Gastrocnemius medialis (tissue), 4 donors: ENCODE measurements at places on chromosomes 6 and 20.

- DNase-seq, result no peak
- H3K4me3 ChIP-seq, result no peak overlapping the region
- no peaks in the 10 kb centered on the region for H3K27me3 ChIP-seq
- H3K4me1 ChIP-seq, result no peaks in the 10 kb centered on the region
Observed at GRCh38 chr6:90538278-90539046, 48.4 kb downstream of the MAP3K7 start.

GRCh38 chr6:122276637-122277036 lies 122.8 kb upstream of the HSF2 start:
- no peaks in the 10 kb centered on the region for H3K27me3 ChIP-seq

DNA sequence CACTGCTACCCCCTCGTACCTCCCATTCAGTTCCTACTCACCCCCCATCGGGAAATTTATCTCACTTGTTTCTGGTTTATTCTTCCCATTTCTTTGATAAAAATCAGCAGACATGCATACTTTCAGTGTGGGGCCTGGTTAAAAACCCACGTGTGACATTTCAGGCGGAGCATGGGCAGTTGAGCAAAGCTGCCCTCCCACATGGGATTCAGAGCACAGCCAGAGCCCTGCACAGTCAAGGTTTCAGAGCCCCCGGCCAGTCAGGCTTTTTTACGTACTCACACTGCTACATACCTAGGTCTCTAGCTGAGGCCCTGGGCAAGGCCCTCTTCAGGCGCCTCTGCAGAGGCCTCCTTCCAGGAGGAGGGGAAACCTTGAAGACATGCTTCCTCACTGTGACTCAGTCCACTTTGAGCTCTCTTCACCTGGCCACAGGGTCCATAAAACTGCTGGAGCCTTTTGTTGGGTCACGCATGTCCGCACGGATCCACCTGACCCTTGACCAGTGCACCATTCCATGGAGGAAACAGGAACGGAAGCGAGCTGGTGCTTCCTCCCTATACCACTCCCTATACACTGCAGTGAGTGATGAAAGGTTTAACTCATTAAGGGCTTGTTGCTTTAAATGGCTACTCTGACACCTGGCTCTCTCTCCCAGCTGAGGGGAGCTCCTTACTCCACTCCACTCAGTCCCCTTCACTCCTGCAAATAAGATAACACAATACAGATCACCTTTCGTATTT lies 713.3 kb downstream of the PRKN start:
- H3K27ac ChIP-seq, result no peak overlapping the region
- H3K4me3 ChIP-seq, result no peak overlapping the region
- H3K27me3 ChIP-seq, result no peaks in the 10 kb centered on the region

DNA sequence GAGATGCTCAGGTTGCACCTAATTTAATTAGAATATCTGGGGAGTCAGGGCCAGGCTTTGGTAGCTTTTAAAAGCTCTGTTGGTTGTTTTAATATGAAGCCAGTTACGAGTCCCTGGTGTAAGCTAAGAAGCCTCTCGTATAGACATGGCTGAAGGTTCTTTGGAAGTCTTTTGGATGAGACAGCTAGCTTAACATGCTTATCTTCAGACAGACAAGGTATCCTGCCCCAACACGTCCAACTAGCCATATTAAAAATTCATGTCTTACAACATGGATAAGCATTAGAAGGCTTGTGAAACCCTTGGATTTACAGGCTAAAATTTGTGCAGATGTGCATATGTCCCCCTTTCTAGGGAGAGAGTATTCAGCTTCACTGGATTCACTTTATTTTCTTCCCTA lies 105.7 kb upstream of the KCNK16 start:
- no peaks in the 10 kb centered on the region for H3K36me3 ChIP-seq
- H3K27ac ChIP-seq, result no peak overlapping the region
- peaks cover 11% of the 10 kb centered on the region for H3K4me1 ChIP-seq

- no peak overlapping the region for H3K4me3 ChIP-seq
- DNase-seq, result no peak
- no peaks in the 10 kb centered on the region for H3K36me3 ChIP-seq
- H3K27me3 ChIP-seq, result no peaks in the 10 kb centered on the region
- no peak overlapping the region for H3K27ac ChIP-seq
Observed at GRCh38 chr6:42431356-42431755, 20.4 kb downstream of the TRERF1 start.

GRCh38 chr6:69285054-69285453 lies 511.8 kb downstream of the LMBRD1 start:
- H3K27me3 ChIP-seq, result no peaks in the 10 kb centered on the region
- no peak overlapping the region for H3K4me3 ChIP-seq
- H3K27ac ChIP-seq, result no peak overlapping the region
- no peak for DNase-seq
- no peaks in the 10 kb centered on the region for H3K4me1 ChIP-seq

- peak overlapping the region; percentile 91 for H3K27ac ChIP-seq
- H3K4me1 ChIP-seq, result peaks cover 32% of the 10 kb centered on the region
- H3K36me3 ChIP-seq, result no peaks in the 10 kb centered on the region
- no peaks in the 10 kb centered on the region for H3K27me3 ChIP-seq
- DNase-seq, result no peak
Observed at GRCh38 chr6:75244063-75244584, 523 bp upstream of the COX7A2 start.

GRCh38 chr6:149941583-149942460 lies at the start of gene ULBP2:
Gene ULBP2, plus strand, starts transcription at chr6:149942014. Its CDS starts 59 bp downstream, at chr6:149942073.
- H3K36me3 ChIP-seq, result no peaks in the 10 kb centered on the region
- peaks cover 26% of the 10 kb centered on the region for H3K4me1 ChIP-seq
- DNase-seq, result peak; percentile 65
- peak within 1 kb of the TSS; percentile 53 for H3K27ac ChIP-seq

- no peaks in the 10 kb centered on the region for H3K4me1 ChIP-seq
- peak; percentile 19 for DNase-seq
- no peak overlapping the region for H3K27ac ChIP-seq
- H3K36me3 ChIP-seq, result no peaks in the 10 kb centered on the region
- no peak overlapping the region for H3K4me3 ChIP-seq
- H3K27me3 ChIP-seq, result no peaks in the 10 kb centered on the region
Observed at GRCh38 chr6:137291441-137291840, 72.3 kb upstream of the IFNGR1 start.

GRCh38 chr20:14580418-14581074 lies 243.1 kb upstream of the FLRT3 start:
- H3K27ac ChIP-seq, result no peak overlapping the region
- H3K36me3 ChIP-seq, result no peaks in the 10 kb centered on the region
- H3K4me3 ChIP-seq, result no peak overlapping the region

GRCh38 chr6:168384045-168385036 lies 56.6 kb upstream of the SMOC2 start:
- H3K4me1 ChIP-seq, result no peaks in the 10 kb centered on the region
- H3K27ac ChIP-seq, result peak overlapping the region; percentile 44
- no peak for DNase-seq
- no peaks in the 10 kb centered on the region for H3K27me3 ChIP-seq

DNA sequence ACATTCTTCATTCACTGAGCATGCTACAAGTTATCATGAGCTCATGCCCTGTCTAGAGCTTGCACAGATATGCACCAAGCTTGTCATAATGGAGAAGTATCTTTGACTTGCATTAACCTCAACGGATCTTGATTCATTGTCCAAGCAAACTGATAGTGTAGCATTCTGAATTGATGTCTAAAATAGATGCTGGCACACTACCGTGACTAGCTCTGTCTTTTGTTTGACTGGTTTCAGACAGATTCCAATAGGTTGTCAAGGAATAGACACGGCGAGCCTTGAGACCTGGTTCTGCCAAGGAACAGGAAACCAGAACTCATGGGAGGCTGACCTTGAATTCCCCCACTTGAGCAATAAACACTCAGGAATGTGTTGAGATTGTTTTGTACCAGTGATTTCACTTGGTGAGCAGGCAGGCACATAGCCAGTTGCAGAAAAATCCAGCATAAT lies 1153.1 kb upstream of the GJE1 start:
- no peak overlapping the region for H3K4me3 ChIP-seq
- H3K27ac ChIP-seq, result peak overlapping the region; percentile 6
- DNase-seq, result peak; percentile 37
- H3K27me3 ChIP-seq, result no peaks in the 10 kb centered on the region
- peaks cover 15% of the 10 kb centered on the region for H3K4me1 ChIP-seq

DNA sequence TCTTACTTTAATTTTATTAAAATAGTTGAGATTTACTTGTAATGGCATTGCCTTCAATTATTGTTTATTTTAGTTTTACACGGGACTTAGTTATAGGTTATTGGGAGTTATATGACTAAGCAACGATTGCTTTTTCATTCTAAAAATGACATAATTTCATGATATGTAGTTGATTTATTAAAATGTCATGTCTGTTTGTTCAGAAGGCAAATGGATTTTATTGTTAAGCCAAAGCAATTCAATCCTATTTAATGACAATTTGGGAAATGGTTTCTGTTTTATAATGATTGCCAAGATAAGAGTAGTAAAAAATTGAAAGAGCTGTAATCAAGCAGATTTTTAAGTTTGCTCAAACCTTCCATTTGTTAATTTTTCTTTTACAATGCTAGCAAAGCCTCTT lies 74.7 kb downstream of the PHACTR2 start:
- H3K4me3 ChIP-seq, result no peak overlapping the region
- H3K27ac ChIP-seq, result no peak overlapping the region
- DNase-seq, result no peak

DNA sequence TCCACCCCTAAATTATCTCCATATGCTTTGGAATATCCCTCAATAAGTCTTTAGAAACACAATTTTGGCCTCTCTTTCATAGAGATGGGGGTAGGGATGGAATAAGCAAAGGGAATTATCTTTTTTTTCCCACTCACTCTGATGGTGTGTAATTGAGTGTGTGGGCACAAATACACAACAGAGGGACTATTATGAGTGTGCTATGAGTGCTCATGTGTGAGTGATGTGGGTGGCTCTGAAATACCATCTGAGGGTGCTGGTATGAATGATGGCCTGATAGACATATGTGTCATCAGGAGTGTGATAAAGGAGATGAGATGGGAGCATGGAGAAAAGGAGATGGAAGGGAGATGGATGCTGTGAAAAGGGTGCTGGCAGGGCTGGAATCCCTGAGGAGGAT lies 35.6 kb downstream of the GSS start:
- H3K27me3 ChIP-seq, result no peaks in the 10 kb centered on the region
- no peak overlapping the region for H3K4me3 ChIP-seq
- H3K27ac ChIP-seq, result peak overlapping the region; percentile 89
- no peaks in the 10 kb centered on the region for H3K36me3 ChIP-seq

GRCh38 chr20:47492284-47492683 lies 9.4 kb upstream of the NCOA3 start:
- DNase-seq, result no peak
- no peaks in the 10 kb centered on the region for H3K36me3 ChIP-seq
- no peaks in the 10 kb centered on the region for H3K27me3 ChIP-seq
- H3K27ac ChIP-seq, result peak overlapping the region; percentile 87
- peaks cover 19% of the 10 kb centered on the region for H3K4me1 ChIP-seq

GRCh38 chr6:56956491-56956890 lies 1.6 kb downstream of the BEND6 start:
- H3K4me1 ChIP-seq, result peaks cover 15% of the 10 kb centered on the region
- DNase-seq, result no peak
- H3K4me3 ChIP-seq, result no peak overlapping the region
- no peak overlapping the region for H3K27ac ChIP-seq
- H3K36me3 ChIP-seq, result no peaks in the 10 kb centered on the region
- H3K27me3 ChIP-seq, result no peaks in the 10 kb centered on the region

DNA sequence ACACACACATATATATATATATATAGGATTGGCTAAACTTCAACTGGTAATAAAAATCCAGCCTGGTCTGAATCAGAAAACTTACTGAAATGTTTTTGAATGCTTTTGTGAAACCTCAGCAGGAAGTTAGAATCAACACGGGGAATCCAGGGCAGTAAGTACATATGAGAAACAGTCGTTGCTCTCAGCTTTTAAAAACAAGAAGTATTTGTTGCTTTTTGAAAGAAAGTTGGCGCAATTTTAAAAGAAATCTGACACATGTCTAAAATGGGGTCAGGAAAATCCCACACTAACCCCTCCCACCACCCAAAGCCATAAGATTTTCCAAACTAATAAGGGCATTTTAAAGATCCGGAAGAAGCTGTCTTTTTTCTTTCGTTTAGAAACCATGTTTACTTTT lies 11.5 kb upstream of the CCDC170 start:
- H3K27ac ChIP-seq, result no peak overlapping the region
- no peaks in the 10 kb centered on the region for H3K27me3 ChIP-seq
- H3K4me3 ChIP-seq, result no peak overlapping the region
- H3K36me3 ChIP-seq, result no peaks in the 10 kb centered on the region
- H3K4me1 ChIP-seq, result no peaks in the 10 kb centered on the region

GRCh38 chr20:37238935-37239451 lies 22.6 kb downstream of the GHRH start:
- DNase-seq, result no peak
- no peaks in the 10 kb centered on the region for H3K27me3 ChIP-seq
- H3K27ac ChIP-seq, result peak overlapping the region; percentile 51
- H3K4me3 ChIP-seq, result no peak overlapping the region

- H3K4me3 ChIP-seq, result peak overlapping the region; percentile 65
- H3K27ac ChIP-seq, result peak overlapping the region; percentile 84
- H3K4me1 ChIP-seq, result peaks cover 10% of the 10 kb centered on the region
- H3K27me3 ChIP-seq, result no peaks in the 10 kb centered on the region
Observed at GRCh38 chr6:33249732-33250630, 21.7 kb downstream of the VPS52 start.

- H3K4me3 ChIP-seq, result no peak overlapping the region
- DNase-seq, result no peak
- no peak overlapping the region for H3K27ac ChIP-seq
- no peaks in the 10 kb centered on the region for H3K27me3 ChIP-seq
- no peaks in the 10 kb centered on the region for H3K36me3 ChIP-seq
- H3K4me1 ChIP-seq, result peaks cover 22% of the 10 kb centered on the region
Observed at GRCh38 chr20:63692436-63693082, 3.9 kb upstream of the TNFRSF6B start.

- H3K27ac ChIP-seq, result no peak overlapping the region
- H3K36me3 ChIP-seq, result no peaks in the 10 kb centered on the region
- H3K4me3 ChIP-seq, result no peak overlapping the region
Observed at GRCh38 chr6:113416170-113416569, 441.0 kb upstream of the MARCKS start.

DNA sequence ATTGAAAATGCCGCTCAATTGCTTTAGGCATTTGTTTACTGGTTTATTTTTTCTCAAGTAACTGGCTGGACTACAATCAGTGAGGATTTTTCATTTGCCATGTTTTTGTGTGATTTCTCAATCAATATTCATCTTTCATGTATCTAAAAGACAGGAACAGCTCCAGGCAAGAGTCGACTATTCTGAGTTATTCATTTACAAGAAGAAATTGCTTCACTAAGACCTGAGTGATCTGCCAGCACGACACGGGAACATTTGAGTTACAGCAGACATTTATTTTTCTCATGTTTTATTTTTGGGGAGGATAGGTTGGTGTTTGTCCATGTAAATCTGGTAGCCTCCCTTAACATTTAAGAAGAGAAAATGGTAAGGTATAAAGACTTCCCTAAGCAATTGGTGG lies 124.1 kb downstream of the CBLN4 start:
- DNase-seq, result no peak
- H3K27ac ChIP-seq, result no peak overlapping the region
- no peak overlapping the region for H3K4me3 ChIP-seq
- H3K36me3 ChIP-seq, result no peaks in the 10 kb centered on the region
- no peaks in the 10 kb centered on the region for H3K4me1 ChIP-seq
- H3K27me3 ChIP-seq, result no peaks in the 10 kb centered on the region
